ENCODE measurements at places on chromosomes 5 and 9.

DNA sequence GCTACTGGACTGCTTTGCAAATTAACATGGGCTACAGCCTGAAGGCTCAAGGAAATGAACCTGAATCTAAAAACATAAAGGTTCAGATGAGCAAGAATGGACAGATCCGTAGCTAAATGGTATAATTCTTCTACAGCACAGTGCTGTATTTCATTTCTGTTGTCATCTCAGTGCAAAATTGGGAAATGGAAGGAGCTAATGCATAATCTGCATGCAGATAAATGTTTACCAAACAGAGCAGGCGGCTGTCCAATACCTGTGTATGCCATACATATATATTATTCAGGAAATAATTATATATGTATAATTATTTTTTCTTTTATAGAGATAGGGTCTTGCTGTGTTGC lies 4.3 kb upstream of the HSPA9 start:
- DNase-seq, result no peak

GRCh38 chr5:117809251-117809650 lies 1179.1 kb downstream of the DTWD2 start:
- no peak for DNase-seq

DNA sequence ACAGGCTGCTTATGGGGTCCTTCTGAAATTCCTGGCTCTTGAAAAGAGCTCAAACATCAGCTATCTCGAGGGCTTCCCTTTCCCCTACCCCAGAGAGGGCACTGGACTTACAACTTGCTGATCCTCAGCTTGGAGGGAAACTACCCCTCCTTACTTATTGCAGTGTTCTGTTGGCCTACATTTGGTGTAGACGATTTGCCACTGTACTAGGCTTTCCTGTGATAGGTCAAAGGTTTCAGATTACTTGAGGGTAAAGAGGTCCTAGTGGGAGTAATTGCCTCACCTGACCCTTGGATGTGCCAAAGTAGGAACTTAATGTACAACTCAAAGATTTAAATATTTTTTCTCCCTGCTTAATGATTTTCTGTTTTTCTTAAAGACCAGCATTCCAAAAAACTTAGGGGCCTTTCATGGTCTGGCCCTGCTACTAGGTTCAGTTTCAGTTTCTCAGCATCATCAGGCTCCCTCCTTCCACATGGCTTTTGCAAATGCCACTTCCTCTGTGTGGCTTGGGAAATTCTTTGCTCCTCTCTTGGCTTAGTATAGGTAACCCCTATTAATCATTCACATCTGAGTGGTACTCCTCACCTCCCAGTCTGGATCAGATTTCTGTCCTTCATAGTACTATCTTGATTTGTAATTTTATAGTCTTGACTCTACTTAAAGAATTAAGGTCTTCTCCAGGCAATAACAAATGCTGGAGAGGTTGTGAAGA lies 32.4 kb downstream of the CYSTM1 start:
- DNase-seq, result no peak

DNA sequence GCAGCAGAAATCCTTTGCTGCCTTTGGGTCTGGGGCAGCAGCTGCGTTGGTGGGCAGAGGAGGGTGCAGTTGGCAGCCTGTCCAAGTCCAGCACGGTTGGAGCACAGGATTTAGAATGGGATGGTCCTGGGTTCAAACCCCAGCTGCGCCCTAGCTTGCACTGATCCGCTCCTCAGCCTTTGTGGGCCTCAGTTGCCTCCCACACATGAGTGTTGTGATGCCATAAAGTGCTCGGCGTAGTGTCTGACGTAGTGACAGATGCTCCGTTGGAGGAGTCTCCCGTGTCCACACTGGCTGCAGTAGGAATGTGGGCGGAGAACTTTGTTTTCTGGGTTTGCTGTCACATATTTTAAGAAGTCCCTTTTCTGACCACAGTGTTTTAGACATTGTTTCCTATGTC lies 36.0 kb downstream of the SLC46A2 start:
- no peak for DNase-seq

- no peak for DNase-seq
Observed at GRCh38 chr5:133400120-133400519, 212.2 kb downstream of the FSTL4 start.

GRCh38 chr5:115298811-115299210 lies 2.4 kb upstream of the CCDC112 start:
- DNase-seq, result no peak

DNA sequence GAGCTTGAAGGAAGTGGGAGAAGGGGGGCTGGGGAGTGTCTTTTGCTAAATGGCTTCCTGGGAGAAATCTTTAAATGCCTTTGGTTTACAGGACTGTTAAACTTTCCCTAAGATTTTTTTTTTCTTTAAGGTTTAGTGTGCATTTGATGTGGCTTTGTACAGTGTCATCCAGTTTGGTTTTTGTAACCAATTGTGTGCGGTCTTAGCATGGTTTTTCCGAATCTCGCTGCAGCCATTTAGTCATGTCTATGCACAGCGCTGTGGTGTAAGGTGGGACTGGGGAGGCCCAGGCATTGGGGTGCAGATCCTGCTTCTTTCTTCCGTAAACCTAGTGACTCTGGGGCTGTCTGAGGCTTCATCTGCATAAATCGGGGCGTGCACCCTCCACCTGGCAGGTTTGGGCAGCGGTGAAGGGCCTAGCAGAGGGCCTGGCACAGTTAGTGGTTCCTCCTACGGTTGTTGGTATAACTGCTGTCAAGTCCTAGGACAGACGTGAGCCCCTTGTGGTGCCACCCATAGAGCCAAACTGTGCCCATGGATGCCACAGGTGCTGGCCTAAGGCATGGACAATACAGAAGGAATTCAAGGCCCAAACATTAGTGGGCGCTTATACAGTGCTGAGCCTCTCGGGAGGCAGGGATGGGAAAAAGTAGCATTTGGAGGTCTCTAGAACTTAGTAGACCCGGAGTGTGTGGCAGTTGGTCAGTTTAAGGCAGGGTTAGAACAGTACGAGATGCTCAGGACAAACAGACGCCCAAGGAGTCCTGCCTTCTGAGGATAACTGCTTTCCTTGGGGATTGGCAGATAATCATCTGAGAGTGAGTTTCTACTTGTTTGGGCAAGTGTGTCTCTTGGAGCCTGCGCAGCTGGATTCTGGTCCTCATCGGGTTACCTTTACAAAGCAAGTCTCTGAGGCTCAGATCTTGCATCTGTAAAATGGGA lies 1.5 kb downstream of the PRRC2B start:
- DNase-seq, result no peak

DNA sequence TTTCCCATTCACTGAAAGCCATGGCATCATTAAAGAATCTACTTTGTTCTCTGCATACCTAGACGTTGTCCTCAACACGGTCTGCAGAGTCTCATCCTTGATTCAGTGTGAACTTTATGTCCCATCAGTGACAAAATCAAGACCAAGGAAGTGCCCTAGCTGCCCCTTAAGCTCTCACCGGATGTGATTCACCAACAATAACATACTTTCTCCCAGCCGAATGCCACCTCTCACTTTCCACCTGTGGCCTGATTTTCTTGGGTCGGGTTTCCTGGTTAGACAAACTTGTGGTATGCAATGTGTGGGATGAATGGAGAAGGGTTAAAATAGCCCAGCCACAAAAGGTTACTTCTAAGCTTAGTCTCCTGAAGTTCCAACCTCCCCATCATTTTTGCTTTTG lies 145.3 kb upstream of the PAPPA start:
- DNase-seq, result no peak

- DNase-seq, result no peak
Observed at GRCh38 chr9:89464300-89464901, 33.5 kb downstream of the SEMA4D start.

- no peak for DNase-seq
Observed at GRCh38 chr5:132428147-132428482, 58.6 kb downstream of the SLC22A5 start.

GRCh38 chr9:5191985-5192384 lies 6.5 kb upstream of the INSL6 start:
- DNase-seq, result no peak

DNA sequence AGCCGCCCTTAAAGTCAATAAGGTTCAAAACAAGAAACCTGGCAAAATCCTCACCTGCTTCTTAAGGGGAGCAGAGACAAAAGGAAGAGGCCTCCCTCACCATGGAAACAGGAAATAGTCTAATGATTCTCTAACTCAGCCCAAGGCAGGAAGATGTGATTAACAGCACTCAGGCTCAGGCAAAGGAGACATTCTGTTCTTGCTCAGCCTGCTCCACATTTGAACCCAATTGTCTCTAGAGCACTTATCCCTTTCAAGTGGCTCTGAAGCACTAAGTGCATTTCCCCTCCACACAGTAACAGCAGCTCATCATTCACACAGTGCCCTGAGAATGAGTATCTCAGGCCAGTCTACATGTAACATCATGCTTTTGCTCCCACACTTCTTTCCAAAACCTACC lies 72.3 kb downstream of the NIPSNAP3B start:
- no peak for DNase-seq

- DNase-seq, result no peak
Observed at GRCh38 chr5:171693412-171693811, 92.2 kb upstream of the SMIM23 start.

- no peak for DNase-seq
Observed at GRCh38 chr9:111914749-111915424, 18.3 kb downstream of the UGCG start.

- DNase-seq, result no peak
Observed at GRCh38 chr9:121896545-121896943, 196.6 kb downstream of the TTLL11 start.

DNA sequence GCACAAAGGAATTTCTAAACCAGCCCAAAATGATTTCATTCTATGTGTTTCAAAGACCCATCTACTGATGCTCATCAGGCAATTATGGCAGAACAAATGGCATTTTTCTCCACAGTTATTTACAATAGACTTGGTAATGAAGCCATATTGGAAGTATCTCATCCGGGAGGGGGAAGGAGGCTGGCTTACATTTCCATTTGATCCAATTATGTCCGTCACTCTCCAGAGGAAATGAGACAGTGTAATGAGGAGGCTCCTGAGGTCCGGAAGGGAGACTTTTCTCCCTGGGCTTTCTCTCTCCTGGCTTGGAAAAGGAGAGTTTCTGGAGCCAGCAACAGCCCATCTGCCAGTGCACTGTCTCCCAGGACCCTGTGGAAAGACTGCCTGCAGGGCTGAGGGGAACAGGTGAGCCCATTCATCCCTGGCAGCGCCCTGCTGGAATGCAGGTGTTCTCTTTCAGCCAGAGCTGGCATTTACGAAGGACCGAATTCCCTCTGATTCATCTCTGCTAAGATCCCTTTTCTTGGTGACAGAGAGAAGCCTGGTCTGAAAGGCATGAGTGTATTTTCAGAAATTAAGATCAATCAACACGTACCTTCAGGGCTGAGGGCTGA lies 54.9 kb upstream of the SAP30L start:
- no peak for DNase-seq

GRCh38 chr5:45440466-45440865 lies 255.7 kb downstream of the HCN1 start:
- no peak for DNase-seq

DNA sequence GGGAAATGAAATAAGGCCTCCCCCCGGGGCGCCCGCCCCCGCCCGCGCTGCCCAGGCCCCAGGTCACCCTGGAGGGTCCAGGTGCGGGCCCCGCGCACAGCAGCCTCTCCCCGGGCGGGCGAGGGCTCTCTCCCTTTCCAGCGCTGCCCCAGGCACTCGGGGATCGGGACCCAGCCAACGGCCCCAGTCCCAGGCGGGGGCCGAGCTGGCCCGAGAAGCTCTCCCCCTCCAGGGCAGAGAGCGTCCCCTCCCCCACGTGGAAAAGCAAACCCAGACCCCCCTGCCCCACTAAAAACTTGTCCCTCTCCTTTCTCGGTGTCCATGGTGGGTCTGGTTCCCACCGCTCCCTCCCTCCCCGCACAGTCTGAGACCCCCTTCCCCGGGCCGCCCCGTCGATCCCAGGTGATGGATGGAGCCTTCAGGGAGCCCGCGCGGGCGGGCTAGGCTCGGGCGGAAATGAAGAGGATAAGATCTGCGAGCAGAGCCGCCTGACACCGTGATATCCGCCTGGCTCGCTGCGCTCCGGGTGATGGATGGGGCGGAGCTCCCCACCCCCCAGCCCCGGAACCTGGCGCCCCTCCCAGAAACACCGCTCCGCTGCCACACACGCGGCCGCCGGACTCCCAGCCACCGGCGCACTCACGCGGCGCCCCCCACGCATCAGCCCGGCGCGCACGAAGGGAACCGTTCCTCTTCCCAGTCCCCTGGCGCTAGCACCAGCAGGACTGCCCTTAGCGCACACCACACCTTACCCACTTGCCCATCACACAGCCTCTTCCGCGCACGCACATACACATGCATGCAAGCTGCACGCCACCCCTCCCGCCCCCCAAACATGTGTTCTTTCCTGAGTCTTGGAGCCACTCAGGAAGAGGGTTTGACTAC lies 81.7 kb upstream of the ZBTB43 start:
- no peak for DNase-seq

GRCh38 chr5:44568519-44568918 lies 179.3 kb upstream of the FGF10 start:
- no peak for DNase-seq

Data from brain pericyte (primary cell).